ENCODE measurements at places on chromosomes 1 and 21.

GRCh38 chr1:215584389-215584788, 17.3 kb downstream of the KCTD3 start:
- no peak for DNase-seq

GRCh38 chr1:213446496-213446895, 395.5 kb downstream of the RPS6KC1 start:
- no peak for DNase-seq

- DNase-seq, result no peak
Observed at GRCh38 chr1:5367306-5367705, 624.9 kb downstream of the NPHP4 start.

- peak; percentile 60 for DNase-seq
Observed at GRCh38 chr1:35718492-35719336, at the start of gene C1orf216. Gene C1orf216 (minus strand): TSS chr1:35718884. CDS start chr1:35716321, 2,563 bp downstream.

DNA sequence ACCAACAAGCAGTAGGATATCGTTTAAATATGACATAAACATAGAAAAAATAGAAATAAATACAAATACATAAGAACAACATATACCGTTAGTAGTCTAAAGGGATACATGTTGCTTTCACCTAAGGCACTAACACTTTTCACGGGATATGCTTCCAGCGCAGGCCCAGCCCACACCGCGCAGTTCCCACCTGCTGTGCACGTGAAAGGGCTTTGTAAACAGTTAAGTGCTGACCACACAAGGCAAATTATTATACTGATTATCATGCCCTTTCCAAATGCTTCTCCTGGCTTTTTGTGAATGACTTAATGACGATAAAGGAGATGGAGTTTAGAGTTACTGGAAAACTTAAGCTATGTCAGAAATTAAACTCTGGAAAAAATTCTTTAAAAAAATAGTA, 11.3 kb upstream of the IL22RA1 start:
- no peak for DNase-seq

DNA sequence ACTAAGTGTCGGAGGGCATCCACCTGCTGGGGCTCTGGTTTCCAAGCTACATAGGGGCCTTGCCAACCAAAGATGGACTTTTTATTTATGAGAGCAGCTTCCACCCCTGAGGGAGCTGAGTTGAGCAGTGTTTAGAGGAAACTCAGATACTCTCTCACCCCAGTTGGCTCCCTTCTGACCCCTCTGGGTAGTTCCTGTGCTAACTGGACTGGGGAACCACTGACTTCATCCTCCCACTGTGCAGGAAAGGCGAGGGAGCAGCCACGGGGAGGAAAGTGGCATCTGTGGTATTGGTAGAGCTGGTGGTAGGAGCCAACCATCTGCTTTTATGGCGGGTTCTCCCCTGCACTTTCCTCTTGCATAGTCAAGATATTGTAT, 70.4 kb downstream of the MPZL1 start:
- no peak for DNase-seq

- DNase-seq, result no peak
Observed at GRCh38 chr1:228648647-228649383, 86.5 kb upstream of the RHOU start.

- no peak for DNase-seq
Observed at GRCh38 chr1:225739542-225740107, 38.0 kb upstream of the SRP9 start.

- DNase-seq, result no peak
Observed at GRCh38 chr1:8706291-8706690, 111.1 kb downstream of the RERE start.

DNA sequence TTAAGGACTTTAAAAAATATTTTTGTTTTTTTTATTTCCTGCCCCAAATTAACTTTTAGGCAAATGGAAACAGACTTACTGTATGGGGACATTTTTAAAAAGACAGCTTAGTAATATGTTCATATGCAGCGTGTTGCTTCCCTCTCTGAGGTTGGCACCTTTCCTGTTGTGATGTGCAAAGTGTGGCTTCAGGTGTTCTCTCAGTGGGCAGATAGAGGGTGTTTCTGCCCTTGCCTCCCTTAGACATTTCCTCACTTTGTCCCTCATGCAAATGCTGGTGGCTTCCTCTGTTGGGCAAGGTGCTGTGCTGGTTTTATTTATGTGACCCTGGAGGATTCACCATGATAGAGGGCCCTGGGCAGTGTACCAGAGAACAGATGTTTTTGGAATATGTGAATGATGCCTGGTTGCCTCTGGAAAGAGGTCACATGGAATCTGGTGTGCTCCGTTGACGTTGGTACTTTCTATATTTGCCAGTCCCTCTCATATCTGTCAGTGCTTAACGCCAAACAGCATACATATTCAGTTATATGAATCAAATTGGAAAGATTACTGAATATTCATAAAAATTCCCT, 123.5 kb downstream of the PATJ start:
- DNase-seq, result no peak

DNA sequence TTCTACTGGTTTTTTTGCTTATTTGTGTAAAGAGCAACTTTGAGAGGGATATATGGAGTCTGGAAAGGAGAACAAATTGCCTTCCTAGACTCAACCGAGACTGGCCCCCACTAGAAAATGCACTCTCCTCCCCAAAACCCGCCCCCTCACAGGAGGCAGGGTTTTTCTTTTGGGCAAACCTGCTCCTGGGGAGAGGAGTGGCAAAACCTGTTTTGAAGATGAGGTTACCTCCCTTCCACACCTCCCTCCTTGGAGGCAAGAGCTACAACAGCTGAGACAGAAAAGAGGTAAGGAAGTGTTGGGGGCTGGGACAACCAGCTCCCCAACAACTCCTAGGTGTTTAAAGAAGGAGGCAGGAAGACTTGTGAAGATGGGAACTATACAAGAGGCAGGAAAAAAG, at the start of gene BNIPL:
Gene BNIPL (plus strand): TSS at position 231 of the 400 bp plus-strand sequence. CDS start 140 bp downstream, at position 371.
- no peak for DNase-seq

DNA sequence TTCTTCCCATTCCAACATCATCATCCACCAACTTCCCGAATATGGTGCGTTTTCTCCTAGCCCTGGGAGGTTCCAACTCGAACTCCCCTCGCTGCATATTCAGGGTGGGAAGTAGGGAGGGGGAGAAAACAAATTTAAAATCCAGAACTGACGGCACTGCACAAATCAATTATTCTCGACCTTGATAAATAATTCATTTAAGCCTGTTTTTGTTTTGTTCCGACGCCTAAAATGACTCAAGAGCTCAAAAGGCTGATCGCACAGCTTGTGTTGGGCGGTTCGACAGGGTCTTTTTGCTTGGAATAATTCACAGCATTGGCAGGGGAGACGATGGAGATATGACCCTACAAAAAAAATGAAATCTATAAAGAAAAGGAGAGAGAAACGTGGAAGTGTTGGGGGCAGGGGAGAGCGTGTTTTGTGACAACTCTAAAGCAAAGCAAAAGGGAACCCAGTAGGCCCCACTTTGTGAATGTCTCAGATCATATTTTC, 3.1 kb upstream of the BARHL2 start:
- no peak for DNase-seq

DNA sequence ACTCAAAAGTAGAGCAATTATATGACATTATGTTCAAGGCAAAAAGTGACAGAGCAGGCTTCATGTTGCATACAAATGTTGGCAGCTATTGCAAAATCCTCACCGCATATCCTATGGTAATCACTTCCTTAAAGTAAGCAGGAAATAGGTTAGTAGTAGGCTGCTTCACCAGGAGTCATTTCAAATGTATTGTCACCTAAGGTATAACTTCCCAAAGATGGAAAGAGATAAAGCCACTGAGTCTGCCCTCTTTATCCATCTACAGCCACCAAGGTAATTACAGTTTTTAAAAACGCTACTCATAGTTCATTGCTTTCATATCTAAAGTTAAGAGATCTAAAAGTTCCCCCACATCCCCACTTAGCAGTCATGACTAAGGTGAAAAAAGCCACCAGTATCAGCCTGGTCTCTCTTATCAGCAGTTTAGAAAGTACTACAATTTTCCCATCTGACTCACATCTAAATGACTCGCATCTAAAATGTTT, 31.6 kb upstream of the UBE2U start:
- no peak for DNase-seq

DNA sequence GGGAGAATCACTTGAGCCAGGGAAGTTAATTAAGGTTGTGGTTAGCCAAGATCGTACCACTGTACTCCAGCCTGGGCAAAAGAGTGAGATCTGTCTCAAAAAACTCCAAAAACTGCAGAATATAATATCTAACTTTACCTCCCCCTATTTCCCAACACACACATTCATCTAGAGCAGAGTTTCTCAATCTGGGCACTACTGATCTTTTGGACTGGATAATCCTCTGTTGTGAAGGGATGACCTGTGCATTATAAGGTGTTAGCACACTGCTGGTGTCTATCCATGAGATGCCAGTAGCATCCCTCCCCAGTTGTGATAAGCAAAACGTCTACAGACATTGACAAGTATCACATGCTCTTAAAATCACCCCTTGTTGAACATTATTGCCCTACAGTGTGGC, 61.8 kb downstream of the RGS13 start:
- no peak for DNase-seq

GRCh38 chr21:37554661-37555379, 188.2 kb downstream of the DYRK1A start:
- no peak for DNase-seq

DNA sequence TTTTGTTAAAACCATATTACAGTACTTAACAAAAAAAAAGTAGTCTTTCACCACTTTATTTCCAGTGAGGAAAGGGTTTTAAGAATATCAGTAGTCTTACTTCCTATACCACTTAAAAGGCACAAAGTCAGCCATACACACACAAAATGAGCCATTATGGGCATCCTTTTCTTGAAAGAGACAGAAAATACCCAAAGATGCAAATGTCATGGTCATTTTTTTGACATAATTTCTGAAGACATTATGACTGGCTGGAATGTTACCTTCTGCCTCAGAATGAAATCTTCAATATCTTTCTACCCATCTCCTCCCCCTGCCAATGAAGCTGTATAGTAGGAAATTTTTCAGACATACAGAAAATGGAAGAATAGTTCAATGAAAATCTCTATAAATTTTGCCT, 237.7 kb downstream of the SLC45A1 start:
- DNase-seq, result no peak

GRCh38 chr1:244807138-244807537, 28.3 kb upstream of the COX20 start:
- no peak for DNase-seq

DNA sequence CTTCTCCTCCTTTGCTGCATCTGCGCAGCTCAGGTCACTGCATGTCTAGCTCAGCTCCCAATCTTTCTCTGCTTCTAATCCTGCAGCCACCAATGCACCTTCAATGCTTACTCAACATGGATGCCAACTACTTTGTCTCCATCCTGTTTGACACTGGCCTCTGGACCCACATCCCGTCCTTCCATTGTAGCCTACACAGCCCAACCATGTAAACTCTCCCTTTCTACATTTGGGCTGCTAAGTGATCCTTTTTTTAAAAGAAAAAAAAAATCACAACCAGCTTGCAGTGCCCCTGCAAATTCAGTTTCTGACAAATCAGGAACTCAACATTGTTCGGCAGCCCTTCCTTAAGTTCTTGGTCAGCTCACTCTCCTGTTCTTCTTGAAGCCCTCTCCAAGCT, 9.4 kb upstream of the CRABP2 start:
- DNase-seq, result no peak

- DNase-seq, result no peak
Observed at GRCh38 chr1:111162488-111162880, 22.5 kb downstream of the CEPT1 start.

DNA sequence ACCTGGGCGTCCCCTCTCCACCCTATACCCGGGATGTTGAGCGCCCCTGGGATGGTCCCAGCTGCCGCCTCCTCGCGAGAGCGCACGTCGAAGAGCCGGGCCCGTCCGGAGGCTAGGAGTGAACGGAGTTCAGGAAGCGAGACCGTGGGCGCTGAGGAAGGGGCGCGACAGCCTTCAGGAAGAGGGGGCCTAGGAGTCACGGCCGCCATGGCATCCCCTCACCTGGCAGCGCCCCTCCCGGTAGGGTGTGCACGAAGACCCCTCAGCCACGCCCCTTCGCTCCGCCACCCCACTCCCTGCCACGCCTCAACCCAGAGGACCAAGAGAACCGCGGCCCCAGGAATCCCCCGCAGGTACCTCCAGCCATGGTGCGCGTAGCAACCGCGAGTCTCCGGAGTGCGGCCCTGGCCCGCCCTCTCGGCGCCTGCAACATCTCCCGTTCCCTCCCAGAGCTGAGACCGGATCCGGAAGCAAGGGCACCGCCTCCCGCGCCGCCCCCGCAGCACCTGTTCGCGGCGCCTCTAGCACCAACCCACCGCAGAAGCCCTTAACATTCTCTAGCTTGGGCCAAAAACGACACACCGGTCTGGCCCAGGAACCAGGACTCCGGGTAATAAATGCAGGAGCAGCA, at the start of gene TSTD1:
Gene TSTD1 (minus strand): TSS at position 442 of the 631 bp plus-strand sequence. CDS start 75 bp downstream, at position 367.
- DNase-seq, result peak; percentile 85

GRCh38 chr1:163055005-163055404, 14.2 kb upstream of the RGS4 start:
- DNase-seq, result no peak

DNA sequence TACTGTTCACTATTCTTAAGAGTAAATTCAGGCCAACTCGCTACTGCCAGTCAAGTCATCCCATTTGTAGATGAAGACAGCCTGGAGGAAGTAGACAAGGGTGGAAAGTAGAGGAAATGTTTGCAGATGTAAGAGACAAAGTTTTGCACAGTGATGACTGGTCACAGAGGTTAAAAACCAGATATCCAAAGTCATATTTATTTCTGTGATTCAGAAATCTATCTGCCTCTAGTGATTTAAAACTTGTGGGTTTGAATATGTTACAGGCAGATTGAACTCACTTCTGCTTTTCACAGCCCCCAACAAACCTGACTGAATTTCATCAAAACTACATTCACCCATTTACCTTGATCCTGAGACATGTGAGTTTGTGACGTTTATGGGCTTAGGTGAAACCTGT, 484.7 kb upstream of the C1orf87 start:
- no peak for DNase-seq

DNA sequence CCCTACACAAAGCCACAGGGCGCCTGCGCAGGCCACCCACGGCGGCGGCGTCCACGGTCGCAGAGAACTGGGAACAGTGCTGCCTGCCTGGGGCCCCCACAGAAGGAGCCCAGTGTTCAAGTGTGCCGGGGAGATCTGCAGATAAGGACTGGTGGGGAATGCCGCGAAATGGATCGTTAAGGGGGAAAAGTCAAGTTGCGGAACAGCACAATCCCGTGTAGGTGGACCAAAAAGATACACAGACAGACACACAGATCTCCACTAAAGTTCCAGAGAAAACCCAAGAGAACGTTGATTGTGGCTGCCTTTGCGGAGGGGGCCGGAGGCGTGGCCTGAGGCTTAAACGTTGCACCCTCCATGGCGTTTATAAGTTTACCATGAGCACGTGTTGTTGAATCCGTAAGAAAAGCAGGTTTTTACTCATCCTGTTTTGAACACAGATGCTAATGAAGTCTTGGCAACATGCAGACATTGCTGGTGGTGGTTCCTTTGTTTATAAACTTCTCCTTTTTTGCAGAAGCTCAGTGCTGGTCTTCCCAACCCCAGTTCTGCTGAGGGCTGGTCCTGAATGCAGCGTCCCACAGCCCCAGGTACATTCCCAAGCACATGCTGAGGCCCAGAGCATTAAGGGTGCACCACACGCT, 4.1 kb downstream of the SPATC1L start:
- DNase-seq, result no peak

Data from T-cell (primary cell).